ENCODE measurements at places on chromosomes 6 and 20.
A peak's percentile ranks its signal among the peaks of the same experiment; 100 is the strongest.

DNA sequence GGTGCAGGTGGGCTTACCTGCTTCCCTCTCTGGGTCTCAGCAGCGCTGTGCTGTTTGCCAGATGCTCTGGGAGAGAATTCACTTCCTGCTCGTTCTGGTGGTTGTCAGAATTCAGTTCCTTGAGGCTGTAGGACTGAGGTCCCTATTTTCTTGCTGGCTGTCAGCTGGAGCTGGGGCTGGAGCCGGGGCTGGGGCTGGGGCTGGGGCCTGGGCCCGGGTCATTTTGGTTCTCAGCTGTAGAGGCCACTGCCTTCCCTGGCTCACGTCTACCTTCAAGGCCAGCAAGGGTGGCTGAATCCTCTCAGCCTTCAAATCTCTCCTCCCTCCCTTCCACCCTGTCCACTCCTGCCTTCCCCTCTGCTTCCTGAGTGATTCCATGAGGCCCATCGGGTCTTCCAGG is 16.8 kb upstream of the PHACTR3 start:
- peak; percentile 48 for DNase-seq

DNA sequence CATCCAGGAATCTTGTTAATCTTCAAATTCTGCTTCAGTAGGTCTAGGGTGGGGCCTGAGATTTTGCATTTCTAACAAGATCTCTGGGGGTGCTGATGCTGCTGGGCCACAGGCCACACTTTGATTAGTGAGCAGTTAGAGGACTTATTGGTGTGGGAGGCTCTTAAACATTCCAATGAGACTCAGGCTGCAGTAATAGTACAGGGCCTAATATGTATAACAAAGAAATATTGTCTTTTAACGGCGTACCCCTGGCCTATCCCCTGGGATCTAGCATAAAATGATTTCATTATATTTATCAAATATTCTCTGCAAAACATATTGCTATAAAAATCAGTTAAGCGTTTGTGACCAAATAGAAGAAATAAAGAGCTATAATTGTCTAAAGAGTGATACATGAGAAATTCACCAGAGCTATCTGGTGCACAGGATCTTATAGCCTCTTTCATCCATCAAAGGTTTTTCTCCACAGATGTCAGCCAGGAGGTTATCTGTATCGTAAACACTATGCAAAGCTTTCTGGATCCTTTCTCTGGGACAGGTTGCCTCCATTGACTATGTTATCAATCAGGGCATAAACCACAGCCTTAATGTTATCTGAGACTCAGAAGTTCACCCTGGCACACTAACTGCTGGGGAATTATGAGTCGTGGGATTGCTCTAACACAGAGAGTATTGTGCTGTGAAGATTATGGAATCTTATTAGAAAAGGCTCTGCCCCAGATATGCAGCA is 488.5 kb upstream of the MAP3K7 start:
- no peak for DNase-seq

DNA sequence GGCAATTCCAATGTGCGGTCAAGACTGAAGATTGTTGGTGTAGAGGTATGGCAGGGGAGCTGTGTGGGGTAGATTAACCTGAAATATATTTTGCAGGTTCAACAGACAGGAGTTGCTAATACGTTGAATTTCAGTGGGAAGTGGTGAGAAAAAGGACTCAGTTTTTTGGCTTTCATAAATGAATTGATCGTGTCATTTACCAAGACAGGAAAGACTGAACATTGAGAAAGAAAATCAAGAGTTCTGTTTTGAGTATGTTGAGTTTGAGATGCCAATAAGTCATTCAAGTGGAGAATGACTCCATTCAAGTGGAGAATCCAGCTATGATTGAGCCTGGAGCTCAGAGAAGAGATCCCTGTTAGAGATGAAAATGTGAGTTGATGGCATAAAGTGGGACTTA is 31.1 kb downstream of the NFYA start:
- no peak for DNase-seq

GRCh38 chr6:104929353-104929752 is 27.6 kb upstream of the LIN28B start:
- no peak for DNase-seq

DNA sequence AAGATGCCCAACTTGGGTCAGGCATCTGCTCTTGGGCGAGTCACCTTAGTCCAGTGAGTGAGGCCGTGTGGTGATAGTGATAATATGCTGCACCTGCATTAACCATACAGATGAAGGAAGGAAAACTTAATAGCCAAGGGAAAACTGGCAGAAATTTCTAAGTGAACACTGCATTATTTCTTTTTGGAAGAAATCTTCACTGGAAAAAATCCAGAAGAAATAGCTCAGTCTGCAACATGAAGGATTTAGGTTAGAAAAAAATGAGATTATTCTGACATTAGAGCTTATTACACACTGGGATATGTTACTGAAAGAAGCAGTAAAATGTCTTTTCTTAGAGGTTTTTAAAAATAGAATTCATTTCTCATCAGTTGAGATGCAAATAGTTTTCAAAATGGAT is 947.3 kb downstream of the KIF16B start:
- DNase-seq: no peak

GRCh38 chr20:49478266-49478665 is 4.2 kb downstream of the KCNB1 start:
- DNase-seq: no peak
